ENCODE measurements at places on chromosomes 16 and 17.

- no peak for DNase-seq
These were observed 130.9 kb downstream of the STX8 start for GRCh38 chr17:9444687-9445086.

- no peak for DNase-seq
These were observed 8.7 kb downstream of the PPM1E start for GRCh38 chr17:58764373-58764772.

- no peak for DNase-seq
These were observed 4.4 kb downstream of the CHD9NB start for GRCh38 chr16:53048139-53048915.

- no peak for DNase-seq
These were observed 105.5 kb upstream of the AXIN2 start for GRCh38 chr17:65666876-65667321.

GRCh38 chr17:7650509-7651096 lies at the start of gene ATP1B2:
Gene ATP1B2 (plus strand): TSS chr17:7650926. CDS start chr17:7651519, 593 bp downstream.
- peak; percentile 82 for DNase-seq

- DNase-seq: no peak
These were observed 56.7 kb downstream of the METRNL start for GRCh38 chr17:83136156-83136555.

- no peak for DNase-seq
These were observed 85.9 kb upstream of the FOXF1 start for GRCh38 chr16:86424398-86424797.

- no peak for DNase-seq
These were observed 255.4 kb downstream of the IRX3 start for GRCh38 chr16:54031107-54031760.

DNA sequence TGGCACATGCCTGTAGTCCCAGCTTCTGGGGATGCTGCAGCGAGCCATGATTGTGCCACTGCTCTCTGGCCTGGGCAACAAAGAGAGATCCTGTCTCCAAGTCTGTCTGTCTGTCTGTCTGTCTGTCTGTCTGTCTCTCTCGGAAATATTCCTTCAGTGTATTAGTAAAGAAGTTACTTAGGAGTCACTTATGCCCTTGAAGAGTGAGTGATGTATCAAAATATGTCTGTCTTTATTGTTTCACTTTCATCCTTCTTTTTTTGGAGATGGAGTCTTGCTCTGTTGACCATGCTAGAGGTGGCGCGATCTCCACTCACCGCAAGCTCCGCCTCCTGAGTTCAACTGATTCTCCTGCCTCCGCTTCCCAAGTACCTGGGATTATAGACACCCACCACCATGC lies 410.5 kb downstream of the WWOX start:
- DNase-seq: no peak

DNA sequence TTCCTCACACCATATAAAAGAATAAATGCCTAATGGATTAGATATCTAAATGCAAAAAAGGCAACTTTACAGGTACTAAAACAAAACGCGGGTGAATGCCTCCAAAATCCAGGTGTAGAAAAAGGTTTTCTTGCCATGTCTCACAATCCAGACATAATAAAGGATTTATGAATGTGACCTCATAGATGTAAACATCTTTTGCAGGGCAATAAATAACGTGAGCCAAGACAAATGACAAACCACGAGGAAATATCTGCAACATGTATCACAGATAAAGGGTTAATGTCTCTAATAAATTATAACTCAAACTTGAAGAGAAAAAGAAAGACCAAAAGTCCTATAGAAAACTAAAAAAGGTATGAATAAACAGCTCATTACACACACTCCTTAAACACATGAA lies 180.7 kb downstream of the PARN start:
- no peak for DNase-seq

DNA sequence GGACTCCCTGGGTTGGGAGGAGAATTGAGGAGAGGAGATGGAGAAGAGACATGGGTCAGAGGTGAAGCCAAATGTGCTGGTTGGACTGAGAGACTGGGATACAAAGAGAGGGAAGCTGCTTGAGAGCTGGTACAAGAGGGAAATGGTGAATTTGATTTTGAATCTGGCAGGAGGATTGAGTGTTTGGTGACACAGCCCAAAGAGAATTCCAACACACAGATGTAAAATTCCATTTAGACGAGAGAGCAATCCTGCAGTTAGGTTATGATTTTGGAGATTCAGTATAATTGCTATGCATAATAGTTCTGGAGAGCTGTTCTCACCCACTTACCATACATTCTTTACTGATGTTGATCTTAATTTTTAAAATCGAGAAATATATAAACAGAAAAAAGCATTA lies 57.7 kb downstream of the HSD17B2 start:
- no peak for DNase-seq

DNA sequence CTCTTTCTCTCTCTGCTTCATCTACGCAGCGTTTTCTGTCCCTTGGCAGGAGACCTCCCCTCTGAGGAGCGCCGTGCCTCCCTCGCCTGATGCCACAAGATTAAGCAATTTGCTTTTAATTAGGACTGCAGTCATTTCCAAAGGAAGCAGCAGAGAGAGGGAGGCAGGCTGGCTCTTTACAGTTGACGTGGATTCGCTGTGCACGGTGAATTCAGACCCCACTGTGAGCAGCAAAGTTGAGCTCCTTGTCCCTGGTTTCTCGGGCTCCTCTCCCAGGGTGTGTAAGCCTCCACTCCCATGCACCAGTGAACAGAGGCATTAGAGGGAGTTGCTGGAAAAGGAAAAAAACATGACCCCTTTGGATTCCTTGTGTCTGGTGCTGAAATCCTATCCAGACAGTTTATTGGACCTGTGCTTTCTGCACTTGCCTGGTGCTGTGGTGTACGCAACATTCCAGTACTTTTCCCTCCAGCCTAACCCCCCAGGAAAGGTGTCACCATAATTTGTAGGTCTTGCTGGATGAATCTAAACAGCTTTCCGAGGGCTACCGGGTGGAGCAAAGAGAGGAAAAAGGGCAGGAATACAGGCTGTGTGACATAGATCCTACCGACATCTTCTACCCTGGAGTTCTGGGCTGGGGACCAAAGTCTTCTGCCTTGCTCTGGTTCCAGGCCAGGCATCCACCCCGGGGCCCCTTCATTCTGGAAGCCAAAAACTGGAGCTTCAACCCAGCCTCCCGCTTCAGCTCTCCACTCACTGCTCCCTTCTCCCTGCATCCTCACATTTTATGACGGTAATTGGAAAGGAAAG lies 171.0 kb downstream of the MAF start:
- DNase-seq: peak; percentile 82

GRCh38 chr17:70242781-70243437 lies 73.6 kb downstream of the KCNJ2 start:
- DNase-seq: no peak

DNA sequence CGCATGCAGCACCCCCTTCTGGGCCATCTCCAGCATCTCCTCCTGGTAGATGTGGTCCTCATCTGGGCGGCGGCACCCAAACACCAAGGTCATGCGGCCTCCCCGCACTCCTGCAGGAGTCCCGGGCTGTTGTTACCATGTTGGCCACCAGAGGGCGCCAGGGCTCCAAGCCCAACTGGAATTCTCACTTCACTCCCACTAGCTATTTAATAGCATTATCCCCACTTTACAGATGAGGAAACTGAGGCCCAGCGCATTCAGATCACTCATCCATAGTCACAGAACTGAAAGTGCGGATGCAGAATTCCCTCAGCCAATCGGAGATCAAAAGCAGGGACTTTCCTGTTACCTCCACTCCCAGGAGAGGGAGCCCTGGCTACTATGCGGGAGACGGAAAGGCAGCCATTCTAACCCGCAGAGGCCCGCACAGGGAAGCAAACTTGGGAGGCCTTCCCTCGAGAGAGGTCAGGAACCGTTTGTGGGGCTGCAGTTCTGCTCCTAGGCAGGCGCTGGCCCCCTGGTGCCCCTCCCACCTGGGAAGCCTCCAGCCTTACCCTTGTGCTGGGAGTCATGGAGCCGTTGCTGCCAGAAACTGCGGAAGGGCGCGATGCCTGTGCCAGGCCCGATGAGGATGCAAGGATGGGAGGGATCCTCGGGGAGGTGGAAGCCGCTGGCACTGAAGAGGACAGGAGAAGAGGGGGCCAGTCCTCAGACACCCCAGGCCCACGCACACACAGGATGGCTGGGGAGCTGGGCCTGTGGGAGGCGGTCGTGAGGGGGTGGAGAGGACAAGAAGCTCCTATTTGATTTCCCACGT lies 40.1 kb downstream of the NOS2 start:
- no peak for DNase-seq

DNA sequence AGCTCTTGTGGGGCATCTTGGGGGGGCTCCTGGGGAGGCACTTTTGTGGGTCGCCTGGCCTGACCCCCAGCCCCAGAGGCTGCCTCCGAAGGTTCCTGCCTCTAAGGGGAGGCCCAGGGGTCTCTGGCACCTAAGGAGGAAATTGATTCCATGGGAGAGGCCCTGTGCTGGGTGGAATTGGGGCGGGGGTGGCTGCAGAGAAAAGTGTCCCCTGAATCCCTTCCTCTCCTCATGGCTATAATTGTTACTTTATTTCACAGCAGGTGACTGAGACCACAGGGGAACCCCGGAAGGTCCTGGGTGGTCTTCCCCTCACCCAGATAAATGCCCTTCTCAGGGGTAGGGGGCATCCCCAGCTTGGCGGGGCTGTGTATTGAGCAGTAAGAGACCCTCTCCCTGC lies 3.1 kb downstream of the GLIS2 start:
- peak; percentile 64 for DNase-seq

- peak; percentile 72 for DNase-seq
These were observed 31.8 kb downstream of the USP7 start for GRCh38 chr16:8931859-8932258.

DNA sequence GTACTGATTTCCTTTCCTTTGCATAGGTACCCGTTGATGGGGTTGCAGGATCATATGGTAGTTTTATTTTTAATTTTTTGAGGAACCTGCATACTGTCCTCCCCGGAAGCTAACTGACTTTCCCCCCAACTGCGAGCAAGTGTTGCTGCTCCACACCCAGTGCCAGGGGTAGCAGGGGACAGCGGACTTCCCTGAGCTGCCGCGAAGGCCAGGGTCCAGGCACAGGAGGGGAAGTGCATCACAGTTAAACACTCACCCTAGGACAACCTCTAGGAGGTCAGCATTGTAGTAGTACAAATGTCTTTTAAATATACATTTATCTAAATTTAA lies 201.7 kb downstream of the NPIPB11 start:
- DNase-seq: no peak

- peak; percentile 92 for DNase-seq
These were observed 1.8 kb upstream of the UBTF start for GRCh38 chr17:44221084-44221861.

- DNase-seq: no peak
These were observed 89.8 kb downstream of the C16orf95 start for GRCh38 chr16:87227296-87227951.

DNA sequence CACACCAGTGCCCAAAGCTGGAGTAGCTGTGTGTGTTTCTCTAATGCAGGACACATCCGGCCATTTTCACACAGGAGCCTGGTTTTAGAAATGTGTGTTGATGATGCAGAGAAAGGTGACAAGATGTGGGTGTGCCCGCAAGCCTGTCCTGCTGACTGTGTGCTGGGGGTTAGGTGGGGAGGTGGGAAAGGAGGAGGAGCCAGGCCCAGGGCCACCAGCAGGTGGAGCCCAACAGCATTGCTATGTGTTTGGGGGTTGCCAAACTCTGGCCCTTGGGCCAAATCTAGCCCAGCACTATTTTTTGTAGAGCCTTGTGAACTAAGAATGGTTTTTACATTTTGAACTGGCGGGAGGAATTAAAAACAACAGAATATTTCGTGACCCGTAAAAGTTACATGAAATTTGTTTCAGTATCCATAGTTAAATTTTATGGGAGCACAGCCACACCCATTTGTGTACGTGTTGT lies 61.7 kb upstream of the LGALS9 start:
- no peak for DNase-seq

DNA sequence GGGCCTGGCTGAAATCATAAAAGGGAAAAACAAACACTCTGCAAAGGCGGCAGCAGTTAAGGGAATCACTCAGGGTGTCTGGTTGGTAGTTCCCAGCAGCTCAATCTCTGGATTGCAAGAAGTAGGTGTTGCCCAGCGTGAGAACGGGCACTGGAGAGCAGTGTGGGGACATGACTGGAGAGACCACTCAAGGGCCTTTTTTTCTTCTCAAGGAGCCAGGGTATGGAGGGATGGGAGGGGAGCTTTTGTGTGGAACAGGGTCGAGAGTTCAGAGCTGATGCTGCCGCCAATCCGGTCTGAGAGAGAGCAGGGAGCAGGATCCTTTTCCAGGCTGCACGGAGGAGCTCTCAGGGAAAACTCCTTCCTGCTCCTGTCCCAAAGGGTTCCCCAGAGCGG lies 15.2 kb downstream of the SCNN1B start:
- DNase-seq: no peak

DNA sequence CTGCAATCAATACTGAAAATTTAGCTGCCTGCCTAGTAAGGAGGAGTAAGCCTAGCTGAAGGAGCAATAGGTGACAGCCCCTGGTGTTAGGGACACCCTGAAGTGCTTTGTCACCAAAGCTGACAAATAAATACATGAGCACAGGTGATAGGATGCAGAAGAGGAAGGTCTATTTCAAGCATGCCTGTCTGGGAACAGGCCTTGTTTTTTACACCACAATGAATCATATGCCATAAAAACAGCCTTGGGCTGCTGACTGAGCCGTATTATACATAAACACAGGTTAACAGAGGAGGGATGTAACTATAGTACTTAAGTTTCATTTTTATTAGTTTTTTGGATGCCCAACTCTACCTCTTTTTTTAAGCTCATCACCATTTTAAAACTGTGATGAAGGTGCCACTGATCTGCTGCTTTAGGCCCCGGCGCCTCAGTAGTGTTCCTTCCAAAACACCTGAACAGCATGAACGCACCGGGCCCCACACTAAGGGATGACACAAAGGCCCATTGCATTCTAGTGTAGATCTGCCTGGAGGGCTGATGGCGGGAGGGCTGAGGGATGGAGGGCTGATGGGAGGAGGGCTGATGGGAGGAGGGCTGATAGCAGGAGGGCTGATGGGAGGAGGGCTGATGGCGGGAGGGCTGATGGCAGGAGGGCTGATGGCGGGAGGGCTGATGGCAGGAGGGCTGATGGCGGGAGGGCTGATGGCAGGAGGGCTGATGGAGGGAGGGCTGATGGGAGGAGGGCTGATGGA lies 150.3 kb downstream of the AATF start:
- DNase-seq: no peak

DNA sequence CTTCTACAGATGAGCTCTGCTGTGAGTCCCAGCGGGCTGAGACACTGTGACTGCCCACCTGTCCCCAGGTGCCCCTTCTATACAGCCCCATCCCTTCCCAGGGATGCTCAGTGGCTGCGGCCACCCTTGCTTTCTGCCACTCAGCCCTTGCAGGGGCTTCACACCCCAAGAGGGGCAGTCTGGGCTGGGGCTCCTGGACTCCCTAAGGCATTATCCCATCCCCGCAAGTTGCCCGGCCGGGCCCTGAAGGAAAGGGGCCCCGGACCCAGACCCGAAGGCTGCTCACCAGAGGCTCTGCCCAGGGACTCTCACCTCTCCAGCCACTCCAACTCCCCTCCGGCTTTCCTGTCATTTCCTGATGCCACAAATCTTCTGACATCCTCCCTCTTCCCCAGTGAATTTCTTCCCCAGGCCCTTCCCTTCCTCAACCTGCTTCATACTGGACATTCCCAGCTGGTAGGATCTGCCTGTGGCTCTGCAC lies 88.5 kb upstream of the TOB1 start:
- DNase-seq: no peak

All from left forelimb (tissue), 1 donor.